ENCODE measurements at places on chromosomes 2 and 18.
A peak's percentile ranks its signal among the peaks of the same experiment; 100 is the strongest.

DNA sequence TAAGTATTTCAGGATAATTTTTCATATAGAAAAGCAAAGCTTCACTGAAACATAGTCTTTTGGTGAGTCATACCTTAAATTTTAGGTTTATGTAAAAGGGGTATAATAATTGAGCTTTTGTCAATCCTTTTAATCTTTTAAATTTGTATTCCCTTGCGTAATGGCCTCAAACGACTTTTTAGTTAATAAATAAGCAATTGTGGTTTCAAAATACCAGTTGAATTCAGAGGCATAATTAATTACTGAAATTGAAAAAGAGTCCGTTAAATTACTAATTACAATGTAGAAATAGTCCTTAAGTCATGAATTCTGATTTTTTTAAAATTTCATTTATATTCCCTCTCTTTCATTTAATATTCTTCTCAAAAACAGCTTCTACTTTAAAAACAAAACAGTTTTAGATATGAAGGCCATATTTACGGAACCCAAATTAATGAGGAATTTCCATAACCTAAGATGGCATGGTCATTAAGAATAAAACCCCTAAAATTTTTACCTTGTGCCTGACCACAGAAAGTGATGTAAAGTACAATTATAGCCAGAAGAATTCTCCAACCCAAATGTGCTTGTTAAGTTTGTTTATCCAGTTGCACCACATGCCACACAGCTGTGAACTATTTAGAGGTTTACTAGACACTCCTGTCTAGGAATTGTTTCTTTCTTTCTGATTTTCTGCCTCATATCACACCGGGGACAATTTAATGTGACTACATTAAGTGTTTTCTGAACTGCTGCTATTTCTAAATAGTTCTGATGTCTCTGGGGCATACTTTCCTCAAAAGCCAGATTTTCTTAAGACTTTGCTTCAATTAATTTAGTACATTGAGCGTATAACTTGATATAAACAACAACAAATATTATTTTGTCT, 60.7 kb upstream of the ITGA4 start:
- no peak for DNase-seq

- peak; percentile 95 for DNase-seq
These were observed 68.9 kb upstream of the EFEMP1 start for GRCh38 chr2:55992455-55992854.

DNA sequence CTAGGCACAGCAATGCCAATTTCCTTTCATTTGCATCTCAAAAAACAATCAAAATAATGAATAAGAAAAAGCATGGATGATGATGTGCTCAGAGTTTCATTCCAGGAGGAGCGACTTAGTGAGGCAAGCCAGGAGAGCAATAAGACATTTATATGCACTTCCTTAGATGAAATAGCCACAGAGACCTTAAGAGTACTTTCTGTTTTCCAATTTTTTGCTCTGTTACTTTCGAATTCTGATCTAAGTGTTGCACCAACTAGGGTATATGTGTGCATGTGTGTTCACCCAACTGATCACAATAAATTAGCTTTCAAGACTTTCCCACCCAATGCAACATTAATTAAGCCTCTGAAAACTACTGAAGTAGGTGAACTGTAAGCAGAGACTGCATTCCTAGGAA, 709 bp downstream of the RAB27B start:
- DNase-seq: no peak

DNA sequence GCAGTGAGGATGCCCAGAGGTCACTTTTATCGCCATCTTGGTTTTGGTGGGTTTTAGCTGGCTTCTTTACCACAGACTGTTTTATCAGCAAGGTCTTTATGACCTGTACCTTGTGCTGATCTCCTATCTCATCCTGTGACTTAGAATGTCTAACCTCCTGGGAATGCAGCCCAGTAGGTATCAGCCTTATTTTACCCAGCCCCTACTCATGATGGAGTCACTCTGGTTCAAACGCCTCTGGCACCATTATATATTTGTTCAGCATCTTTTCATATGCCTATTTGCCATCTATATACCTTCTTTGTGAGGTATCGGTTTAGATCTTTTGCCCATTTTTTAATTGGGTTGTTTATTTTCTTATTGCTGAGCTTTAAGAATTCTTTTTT, 7.2 kb upstream of the CCNT2 start:
- DNase-seq: no peak

GRCh38 chr2:30283931-30284565, 52.7 kb downstream of the LBH start:
- no peak for DNase-seq

- DNase-seq: peak; percentile 4
These were observed 710 bp downstream of the SEC11C start for GRCh38 chr18:59140302-59140885.
